ENCODE measurements at places on chromosomes 11 and 22.
A peak's percentile ranks its signal among the peaks of the same experiment; 100 is the strongest.

- no peak for DNase-seq
Observed at GRCh38 chr22:49786976-49787706, 40.5 kb downstream of the BRD1 start.

- peak; percentile 1 for DNase-seq
Observed at GRCh38 chr11:112321501-112322172, 61.0 kb upstream of the PLET1 start.

GRCh38 chr22:37176464-37177061 is 11.5 kb downstream of the C1QTNF6 start:
- peak; percentile 86 for DNase-seq

DNA sequence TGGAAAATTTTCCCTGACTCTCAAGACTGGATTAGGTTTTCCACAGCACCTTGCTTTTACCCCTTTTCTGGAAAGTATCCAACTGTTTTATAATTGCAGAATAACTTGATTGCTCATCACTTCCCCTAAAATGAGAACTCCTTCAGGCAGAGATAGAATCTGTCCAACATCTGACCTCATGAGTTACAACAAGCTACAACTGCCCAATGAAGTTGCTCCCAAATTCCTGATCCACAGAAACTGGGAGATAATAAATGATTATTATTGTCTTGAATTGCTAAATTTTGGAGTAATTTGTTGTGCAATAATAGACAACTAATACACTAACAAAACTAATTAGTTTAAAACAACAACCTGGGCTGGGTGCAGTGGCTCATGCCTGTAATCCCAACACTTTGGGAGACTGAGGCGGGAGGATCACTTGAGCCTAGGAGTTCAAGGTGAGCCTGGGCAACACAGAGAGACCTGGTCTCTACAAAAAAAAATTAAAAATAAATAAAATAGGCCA is 10.0 kb upstream of the CCDC83 start:
- DNase-seq, result no peak

- DNase-seq, result no peak
Observed at GRCh38 chr22:42160251-42160650, 29.6 kb upstream of the CYP2D6 start.

GRCh38 chr22:21816787-21817496 is 50.5 kb downstream of the MAPK1 start:
- peak; percentile 95 for DNase-seq

- DNase-seq, result no peak
Observed at GRCh38 chr22:25942115-25942855, 200.3 kb downstream of the MYO18B start.

GRCh38 chr22:47837703-47838102 is 1075.3 kb downstream of the TBC1D22A start:
- DNase-seq, result peak; percentile 25

DNA sequence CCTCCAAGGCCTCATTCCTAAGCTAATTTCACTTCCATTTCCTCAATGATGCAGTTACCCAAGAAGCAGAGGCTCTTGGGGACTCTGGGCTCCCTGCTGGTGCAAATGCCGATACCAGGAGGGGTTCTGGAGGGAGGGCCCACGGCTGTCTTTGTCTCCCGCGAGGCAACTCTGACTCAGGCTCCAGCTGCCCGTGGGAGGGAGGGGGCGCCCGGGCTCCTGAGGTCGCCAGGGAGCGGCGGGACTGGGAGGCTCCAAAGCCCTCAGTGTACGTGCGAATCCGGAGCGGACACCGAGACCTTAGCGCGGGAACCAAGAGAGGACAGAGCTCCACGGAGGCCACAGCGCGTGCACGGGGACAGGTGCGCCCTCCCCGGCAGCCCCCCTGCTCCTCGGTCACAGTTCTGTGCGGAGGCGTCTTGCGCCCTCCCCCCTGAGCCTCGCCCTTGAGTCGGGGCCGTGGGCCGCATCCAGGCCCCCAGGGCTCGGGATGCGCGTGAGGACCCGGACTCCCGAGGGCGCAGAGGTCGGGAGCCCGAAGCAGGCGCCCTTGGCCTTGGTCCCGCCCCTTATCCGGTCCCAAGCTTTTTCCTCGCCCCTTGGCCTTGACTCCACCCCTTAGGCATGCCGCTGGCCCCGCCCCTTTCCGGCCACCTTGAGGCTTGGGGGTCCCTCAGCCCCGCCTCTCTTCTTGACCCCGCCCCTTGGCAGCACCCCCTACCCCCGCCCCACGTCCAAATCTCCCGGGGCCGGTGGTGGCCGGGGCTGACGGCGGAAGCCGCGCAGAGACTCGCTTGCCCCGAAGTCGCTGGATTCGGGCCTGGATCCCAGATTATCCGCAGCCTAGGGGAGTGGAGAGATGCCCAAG is 4.7 kb upstream of the SHISA8 start:
- DNase-seq, result peak; percentile 15

DNA sequence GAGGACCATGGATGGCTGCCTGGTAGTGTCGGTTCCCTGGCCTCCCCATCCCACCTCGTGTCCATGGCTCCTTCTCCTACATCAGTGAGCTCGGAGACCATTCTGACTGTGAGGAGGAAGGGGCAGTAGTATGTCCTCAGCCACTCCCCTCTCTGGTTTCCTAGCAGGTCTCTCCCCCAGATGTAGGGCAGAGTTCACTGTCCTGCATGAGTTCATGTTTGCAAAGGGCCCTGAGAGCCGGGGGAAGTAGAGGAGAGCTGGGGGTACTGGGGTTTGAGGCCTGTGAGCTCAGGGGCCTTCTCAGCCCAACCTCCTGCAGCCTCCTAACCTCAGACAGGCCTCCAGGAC is 18.4 kb upstream of the ST3GAL4 start:
- DNase-seq, result no peak

DNA sequence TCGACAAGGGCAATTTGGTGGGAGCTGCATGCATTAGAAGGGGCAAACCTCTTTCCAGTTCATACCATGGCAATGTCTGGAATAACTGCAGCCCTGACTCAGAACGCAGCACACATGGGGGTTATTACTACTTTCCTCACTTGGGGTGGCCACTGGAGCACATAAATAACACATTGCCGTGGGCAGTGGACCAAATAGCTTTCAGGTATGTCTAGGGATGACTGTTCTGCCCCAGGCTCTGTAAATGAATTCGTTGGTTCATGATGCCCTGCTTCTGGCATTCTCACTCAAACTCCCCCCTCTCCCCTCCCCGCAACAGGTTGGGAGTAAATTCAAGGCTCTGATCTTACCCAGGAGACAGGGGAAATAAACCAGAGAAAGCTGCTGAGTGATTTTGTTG is 238.0 kb upstream of the PLET1 start:
- no peak for DNase-seq

GRCh38 chr11:7538031-7538430 is 24.2 kb downstream of the PPFIBP2 start:
- DNase-seq, result no peak
